ENCODE measurements at places on chromosomes 6 and 20.

DNA sequence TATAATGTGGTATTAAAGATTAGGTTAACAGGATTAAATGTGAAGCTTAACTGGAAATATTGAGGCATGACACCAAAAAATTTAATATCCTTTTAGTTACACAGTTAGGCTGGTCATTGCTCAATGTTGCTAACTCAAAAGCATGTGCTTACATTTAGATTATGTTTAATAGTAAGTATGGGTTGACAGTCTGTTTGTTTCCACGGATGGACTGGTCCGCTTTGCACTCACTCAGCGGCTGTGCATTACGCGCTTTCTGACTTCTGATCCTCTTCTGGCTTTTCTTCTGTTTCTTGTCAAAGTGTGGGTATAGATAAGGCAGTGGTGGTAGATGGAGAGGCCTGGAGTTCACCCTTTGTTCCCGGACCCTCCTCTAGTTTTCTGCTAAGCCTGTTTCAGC is 174.9 kb downstream of the RIMS1 start:
- DNase-seq: no peak

DNA sequence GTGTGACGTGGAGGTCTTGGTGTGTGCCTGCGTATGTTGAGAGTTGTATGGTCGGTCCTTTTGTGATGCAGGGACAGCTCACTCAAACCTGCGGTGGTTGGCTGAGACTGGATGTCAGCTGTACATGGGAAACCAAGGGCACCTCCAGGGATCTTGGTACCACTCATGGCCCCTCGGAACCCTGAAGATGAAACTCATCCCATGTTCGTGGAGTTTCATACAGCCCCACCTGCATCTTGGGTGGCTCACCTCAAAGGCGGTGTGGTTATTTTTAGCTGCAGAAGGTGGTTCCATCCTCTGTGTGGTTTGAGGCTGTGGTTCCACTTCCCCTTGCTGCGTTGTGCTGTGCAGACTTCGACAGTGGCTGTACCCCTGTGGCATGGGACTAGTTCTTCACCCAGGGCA is 52.6 kb upstream of the SLC22A1 start:
- DNase-seq: no peak

DNA sequence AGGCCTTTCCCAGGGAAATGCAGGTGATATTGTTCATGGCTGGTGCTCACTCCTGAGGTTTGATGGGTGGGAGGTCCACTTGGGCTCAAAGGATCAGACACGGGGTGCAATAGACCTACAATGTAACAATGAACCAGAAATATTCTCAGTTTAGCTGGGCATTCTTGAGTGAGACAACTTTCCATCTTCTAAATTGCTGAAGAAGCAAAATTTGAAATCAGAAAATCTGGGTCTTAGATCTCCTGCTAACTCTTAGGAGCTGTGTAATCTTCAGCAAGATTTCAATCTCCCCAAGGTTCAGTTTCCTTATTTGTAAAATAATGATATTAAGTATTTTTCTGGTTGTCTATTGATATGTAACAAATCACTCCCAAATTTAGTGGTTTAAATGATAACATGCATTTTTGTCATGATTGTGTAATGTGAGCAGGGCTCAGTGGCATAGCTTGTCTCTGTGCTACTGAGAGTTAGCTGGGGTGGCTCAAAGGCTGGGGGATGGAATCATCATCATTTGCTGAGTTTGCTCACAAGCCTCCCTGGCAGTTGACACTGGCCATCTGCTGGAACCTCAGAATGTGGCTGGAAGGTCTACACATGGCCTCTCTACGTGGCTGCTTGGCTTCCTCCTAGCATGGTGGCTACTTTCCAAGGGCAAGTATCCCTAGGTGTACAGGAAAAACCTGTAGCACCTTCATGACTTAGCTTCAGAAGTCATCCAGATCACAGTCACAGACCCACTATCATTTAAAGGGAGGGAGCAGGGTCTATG is 98.8 kb downstream of the GRM1 start:
- no peak for DNase-seq

DNA sequence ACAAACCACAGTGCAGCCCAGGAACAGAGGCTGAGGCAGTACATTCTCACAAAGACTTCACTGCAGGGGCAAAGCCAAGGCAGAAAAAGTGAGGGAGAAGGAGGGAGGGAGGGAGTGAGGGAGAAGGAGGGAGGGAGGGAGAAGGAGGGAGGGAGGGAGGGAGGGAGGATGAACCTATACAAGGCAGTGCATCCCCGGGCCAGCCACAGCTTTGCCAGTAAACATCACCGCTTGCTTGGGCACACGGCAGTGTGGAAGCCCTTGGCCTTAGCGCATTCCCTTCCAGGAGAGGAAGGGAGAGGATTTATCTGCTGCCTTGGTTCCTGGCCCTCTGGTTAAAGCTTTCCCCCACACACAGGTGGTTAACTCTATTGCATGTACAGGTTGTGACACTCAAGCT is 234.0 kb downstream of the PTPRT start:
- DNase-seq: no peak

- DNase-seq: no peak
These were observed 477.2 kb upstream of the SULF2 start for GRCh38 chr20:48262466-48262865.

DNA sequence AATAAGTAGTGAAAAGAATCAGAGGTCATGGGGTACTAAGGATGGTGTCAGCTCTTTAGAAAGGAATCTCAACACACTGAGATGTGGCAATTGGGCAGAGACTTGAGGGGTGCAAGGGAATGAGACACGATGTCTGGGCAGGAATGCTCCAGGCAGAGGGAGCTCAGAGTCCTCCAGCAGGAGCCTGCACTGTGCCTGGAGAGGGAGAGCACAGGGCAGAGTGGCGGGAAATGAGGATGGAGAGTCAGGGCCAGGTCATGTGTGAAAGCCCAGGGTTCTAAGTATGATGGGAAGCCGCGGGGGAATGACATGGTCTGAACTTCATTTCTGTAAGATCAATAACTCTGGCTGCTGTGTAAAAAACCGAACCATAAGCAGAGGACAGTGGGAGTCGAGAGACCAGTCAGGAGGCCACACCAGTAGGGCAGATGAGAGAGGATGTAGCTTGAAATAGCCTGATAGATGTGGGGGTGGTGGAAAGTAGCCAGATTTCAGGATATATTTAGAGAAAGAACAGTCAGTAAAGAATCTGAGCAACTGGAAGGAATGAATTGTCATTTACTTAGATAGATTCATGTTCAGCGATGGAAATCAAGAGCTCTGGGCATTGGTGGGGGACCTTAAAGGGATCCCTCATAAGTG is 133.4 kb upstream of the DTNBP1 start:
- DNase-seq: no peak

- DNase-seq: no peak
These were observed 1.8 kb upstream of the ALDH8A1 start for GRCh38 chr6:134951494-134952263.

GRCh38 chr20:10447028-10447427 is 11.9 kb downstream of the SLX4IP start:
- DNase-seq: no peak

DNA sequence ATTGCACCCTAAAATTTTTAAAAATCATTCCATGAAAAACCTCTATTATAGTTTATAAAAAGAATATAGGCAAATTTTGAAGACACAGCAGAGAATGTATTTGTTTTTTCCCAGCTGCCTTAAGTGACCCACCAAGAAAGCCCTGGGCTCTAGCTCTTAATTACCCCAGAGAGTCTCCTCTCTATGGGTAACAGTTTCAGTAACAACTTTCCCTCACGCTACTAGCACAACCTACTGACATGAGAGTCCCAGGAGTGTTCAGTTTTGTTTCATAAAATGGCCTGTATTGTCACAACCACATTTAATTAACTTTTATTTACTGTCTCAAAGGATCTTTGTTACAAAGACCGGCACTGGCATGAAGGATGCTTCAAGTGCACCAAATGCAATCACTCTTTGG is 41.5 kb downstream of the FHL5 start:
- no peak for DNase-seq

DNA sequence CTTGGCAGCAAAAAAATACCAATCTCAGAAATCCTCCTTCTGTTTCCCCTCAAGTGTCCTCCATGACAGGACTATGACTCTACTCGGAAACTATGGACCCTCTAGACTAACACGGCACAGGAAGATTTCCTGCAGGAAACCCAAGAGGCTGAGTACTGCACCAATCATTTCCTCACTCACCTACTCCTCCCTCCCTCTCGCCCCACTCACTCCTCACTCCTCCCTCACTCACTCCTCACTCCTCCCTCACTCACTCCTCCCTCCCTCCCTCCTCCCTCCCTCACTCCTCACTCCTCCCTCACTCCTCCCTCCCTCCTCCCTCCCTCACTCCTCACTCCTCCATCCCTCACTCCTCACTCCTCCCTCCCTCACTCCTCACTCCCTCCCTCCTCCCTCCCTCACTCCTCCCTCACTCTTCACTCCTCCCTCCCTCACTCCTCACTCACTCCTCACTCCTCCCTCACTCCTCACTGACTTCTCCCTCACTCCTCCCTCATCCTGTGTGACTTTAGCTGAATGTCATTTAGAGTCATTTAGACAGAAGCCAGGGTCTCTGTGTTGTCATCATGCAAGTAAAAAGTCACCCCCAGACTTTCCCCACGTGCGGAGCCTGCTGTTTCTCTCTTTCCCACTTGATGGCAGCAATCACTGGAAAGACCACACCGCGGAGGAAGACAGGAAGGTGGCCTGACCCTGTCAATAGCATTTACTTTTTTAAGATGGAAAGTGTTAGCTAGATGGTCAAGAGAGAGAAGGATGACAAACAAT is 226.8 kb upstream of the PDE10A start:
- DNase-seq: no peak

DNA sequence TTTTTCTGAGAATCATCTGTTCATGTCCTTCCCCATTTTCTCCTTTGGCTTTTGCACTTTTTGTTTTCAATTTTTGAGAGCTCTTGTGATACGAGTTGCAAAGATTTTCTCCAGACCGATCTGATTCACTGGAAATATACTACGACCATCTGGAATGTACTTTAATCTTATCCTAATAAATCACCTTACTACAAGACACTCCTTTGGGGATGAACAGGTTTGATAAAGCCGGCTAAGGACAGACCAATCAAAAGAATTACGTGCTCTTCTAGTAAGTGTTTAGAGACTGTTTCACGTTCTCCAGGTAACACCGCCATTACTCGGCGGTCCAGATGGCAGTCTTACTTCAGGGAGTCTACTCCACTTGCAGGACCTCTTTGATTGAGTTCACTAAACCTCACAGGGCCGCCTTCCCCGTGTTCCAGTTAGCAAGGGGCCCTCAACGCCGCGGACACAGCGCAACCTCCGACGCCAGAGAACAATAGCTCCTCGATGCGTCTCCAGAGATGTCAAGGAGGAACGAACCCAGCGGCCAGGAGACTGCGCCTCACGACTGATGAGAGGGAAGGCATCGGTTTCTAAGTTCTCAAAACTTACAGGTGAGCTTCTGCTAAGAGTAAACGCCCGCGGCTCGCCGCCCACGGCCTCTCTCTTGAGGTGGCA is 920 bp upstream of the WTAP start:
- no peak for DNase-seq

GRCh38 chr6:45419571-45420082 is 41.9 kb upstream of the SUPT3H start:
- no peak for DNase-seq

- no peak for DNase-seq
These were observed 71.3 kb downstream of the HACE1 start for GRCh38 chr6:104788400-104788799.

DNA sequence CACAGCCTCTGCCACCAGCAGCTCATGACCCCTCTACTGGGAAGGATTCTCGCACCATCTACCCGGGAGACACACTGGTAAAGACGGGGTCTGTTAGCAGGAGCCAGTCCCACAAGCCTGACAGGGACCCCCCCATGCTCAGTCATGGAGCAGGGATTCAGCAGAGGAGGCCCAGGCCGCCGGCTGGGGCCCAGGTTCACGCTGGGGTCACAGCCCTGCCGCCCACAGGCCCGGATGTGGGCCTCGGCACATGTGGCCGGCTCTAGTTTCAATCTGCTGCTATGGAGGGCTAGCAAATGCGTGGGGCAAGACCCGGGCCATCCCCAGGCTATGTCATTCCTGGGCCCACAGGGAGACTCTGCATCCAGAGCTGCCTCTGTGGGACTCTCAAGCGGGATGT is 25.1 kb downstream of the PXDC1 start:
- DNase-seq: no peak

DNA sequence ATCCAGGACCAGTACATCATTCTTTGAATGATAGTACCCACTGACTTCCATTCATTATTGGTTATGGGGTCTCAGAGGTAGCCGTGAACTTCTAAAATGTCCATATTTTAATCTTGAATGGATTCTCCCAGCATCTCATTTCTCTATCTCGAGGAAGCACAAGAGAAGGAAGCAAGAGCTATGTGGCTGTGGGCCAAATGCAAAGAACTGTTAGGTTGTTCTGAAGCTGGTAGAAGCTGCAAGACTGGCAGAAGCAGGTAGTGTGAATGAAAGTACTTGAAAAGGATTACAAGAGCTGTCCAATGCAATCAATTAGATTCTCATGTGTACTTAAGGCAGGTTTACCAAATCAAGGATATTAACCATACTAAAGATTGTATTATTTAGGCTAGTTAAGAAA is 1131.8 kb downstream of the GRIK2 start:
- no peak for DNase-seq

DNA sequence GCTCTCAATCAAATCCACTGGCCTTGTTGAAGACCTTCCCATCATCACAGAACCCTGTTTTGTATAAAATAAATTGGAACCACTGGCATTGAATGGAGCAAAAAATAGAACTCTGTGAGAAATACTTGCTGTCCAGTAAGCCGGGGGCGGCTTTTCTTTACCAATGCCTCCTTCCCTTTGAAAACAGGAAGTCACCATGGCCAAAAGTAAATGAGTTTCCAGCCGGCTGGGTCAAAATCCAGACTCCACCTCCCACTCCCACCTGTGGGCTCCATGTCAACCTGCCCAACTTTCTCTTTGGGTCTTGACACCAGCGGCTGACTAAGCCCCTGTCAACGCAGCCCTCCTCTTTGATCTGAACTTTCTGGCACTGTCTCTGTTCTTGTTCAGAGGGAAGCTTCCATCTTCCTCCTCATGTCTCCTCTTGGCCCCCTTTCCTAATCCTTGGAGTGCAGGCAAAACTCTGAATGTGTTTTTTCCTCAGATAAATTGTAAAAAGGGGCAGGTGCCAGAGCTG is 95.2 kb downstream of the TFAP2C start:
- DNase-seq: no peak

DNA sequence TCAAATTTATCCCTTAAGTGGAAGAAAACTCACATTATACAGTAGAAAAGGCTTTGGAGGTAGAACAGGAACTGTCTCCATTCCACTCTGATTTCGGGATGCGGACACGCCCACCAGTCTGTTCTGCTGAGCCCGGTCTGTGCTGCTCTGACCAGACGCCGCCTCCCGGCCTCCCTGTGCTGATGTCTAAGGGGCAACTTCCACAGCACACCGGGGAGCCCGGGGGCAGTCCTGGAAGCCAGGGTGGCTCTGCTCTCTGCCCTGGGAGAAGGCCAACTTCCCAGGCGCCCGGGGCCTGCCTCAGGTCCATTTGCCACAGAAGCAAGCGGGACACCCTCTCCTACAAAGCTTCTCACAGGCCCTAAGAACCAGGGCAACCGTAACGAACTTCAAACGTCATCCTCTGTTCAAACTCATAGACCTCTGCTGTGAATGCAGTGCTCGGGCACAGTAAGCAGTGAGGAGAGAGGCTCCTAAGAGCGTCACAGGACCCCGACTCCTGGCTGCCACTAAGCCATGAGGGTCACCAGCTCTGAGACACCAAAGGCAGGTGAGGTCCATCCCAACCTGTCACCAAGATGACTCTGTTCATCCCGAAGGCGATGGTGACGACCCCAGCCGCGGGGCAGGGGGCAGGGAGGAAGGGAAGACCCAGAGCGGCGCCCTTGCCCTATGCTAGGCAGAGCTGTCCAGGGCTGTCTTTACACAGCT is 5.6 kb downstream of the TAF4 start:
- no peak for DNase-seq

- DNase-seq: no peak
These were observed 119.8 kb downstream of the GJA1 start for GRCh38 chr6:121555201-121555600.

GRCh38 chr20:62413025-62413570 is 6.0 kb upstream of the CABLES2 start:
- no peak for DNase-seq

All from cortex of kidney (tissue), 1 donor.